ENCODE measurements at places on chromosomes 6 and 20.

- peak overlapping the region; percentile 21 for H3K27ac ChIP-seq
- H3K4me3 ChIP-seq, result no peak overlapping the region
- no peaks in the 10 kb centered on the region for H3K27me3 ChIP-seq
- no peaks in the 10 kb centered on the region for H3K36me3 ChIP-seq
- H3K4me1 ChIP-seq, result no peaks in the 10 kb centered on the region
Measured at GRCh38 chr6:47631797-47632196, 66.6 kb upstream of the ADGRF4 start.

- no peaks in the 10 kb centered on the region for H3K27me3 ChIP-seq
- no peaks in the 10 kb centered on the region for H3K4me1 ChIP-seq
- DNase-seq, result no peak
- no peaks in the 10 kb centered on the region for H3K36me3 ChIP-seq
- no peak overlapping the region for H3K27ac ChIP-seq
Measured at GRCh38 chr6:169092375-169092774, 161.3 kb downstream of the THBS2 start.

GRCh38 chr20:20690676-20691476 is 21.6 kb downstream of the RALGAPA2 start:
- H3K4me3 ChIP-seq, result no peak overlapping the region
- DNase-seq, result no peak
- H3K36me3 ChIP-seq, result no peaks in the 10 kb centered on the region
- no peaks in the 10 kb centered on the region for H3K4me1 ChIP-seq
- H3K27ac ChIP-seq, result no peak overlapping the region

DNA sequence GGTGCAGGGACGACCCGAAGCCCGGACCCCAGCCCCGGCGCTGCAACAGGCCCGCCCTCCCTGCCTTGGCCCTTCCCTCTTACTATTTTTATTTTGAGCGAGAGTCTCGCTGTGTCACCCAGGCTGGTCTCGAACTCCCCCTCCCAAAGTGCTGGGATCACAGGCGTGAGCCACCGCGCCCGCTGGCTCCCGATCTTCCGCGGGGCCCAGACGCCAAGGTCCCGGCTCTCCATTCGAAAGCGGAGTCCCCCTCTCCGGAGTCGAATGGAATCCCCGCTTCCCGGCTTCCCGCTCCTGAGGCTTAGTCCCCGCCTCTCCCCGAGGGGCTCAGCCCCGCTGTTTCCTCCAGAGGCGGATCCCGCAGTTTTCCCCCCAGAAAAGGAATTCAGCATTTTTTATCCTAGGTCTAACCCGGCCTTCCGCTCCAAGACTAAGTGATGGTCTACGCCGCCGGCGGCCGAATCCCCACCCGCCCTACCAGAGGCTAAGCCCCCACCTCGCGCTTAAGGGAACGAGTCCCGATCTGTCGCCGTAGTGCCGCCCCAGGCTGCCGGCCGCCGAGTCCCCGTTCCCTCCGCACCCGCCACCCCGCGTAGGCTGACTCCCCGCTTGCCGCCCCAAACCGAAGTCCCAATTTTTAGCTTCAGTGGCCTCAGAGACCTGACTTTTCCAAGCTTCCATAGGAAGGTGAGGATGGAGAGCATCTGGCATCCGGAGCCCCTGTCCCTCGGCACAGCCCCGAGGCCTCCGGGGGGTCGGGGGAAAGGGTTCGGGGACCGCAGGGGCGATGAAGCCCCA is 11.5 kb upstream of the TMC2 start:
- no peaks in the 10 kb centered on the region for H3K4me1 ChIP-seq
- H3K27ac ChIP-seq, result peak overlapping the region; percentile 72
- H3K27me3 ChIP-seq, result no peaks in the 10 kb centered on the region
- H3K36me3 ChIP-seq, result no peaks in the 10 kb centered on the region
- DNase-seq, result peak; percentile 44
- peak overlapping the region; percentile 49 for H3K4me3 ChIP-seq

- H3K4me3 ChIP-seq, result no peak overlapping the region
- H3K27me3 ChIP-seq, result no peaks in the 10 kb centered on the region
- H3K27ac ChIP-seq, result no peak overlapping the region
- no peaks in the 10 kb centered on the region for H3K4me1 ChIP-seq
- no peak for DNase-seq
Measured at GRCh38 chr6:161711938-161712337, 438.1 kb upstream of the AGPAT4 start.

DNA sequence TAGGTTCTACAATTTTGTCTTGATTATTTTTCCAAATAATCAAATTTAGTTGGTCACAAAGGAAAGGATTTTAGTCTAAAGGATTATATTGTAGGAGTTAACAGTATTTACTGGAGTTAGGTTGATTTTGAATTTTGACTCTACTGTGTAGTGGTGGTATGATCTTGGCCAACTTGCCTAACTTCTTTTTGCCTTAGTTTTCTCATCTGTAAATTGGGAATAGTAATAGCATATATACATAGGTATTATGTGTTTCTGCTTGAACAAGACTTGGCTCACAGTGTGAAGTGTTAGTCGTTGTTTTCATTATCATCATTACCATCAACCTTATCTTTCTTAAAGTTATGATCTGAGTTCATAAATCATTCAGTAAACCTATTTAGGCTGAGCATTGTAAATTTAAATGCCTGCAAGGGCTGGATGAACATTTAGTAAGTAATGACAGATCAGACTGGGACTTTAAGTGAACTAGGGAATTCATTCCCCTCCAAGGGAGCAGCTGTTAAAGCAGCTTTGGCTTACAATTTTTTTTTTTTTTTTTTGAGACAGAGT is 11.2 kb downstream of the ITCH start:
- DNase-seq, result no peak
- H3K27ac ChIP-seq, result no peak overlapping the region
- H3K4me3 ChIP-seq, result no peak overlapping the region

DNA sequence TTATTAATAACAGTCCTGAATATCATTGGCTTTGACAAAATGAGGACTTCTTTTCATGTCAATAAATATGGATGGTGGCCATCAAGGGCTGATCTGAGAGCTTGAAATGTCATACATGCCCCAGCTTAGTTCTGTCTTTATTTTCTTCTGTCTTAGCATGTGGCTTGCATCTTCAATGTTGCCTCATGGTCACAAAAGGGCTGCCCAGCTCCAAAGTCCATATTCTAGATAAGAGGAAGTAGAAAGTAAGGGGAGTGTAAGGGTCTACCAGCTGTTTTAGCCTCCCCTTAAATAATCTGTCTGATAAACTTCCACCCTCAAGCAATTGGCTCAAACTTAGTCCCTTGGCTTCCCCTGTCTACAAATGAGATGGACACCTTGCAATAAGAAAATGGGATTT is 14.2 kb downstream of the BTN2A1 start:
- no peaks in the 10 kb centered on the region for H3K36me3 ChIP-seq
- peak overlapping the region; percentile 94 for H3K27ac ChIP-seq
- no peak overlapping the region for H3K4me3 ChIP-seq
- H3K4me1 ChIP-seq, result peaks cover 7% of the 10 kb centered on the region
- H3K27me3 ChIP-seq, result no peaks in the 10 kb centered on the region

DNA sequence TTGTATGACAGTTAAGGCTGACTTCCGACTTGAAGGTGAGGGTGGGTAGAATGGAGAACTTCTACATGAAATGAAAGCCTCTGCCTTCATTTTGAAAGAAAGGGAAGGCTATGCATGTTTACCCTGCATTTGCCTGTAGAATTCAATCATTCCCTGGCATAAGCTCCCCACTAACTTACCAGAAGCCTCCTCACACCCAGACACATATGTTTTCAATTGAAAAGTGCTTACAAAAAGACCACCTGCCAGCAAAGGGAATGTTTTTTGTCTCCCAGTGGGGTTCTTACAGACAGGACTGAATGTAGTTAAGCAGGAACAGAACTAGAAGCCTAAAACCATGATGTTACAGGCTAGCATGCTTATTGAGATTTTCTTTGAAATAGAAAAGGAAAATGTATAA is 392.1 kb upstream of the HSF2 start:
- no peak overlapping the region for H3K4me3 ChIP-seq
- no peaks in the 10 kb centered on the region for H3K36me3 ChIP-seq
- H3K27ac ChIP-seq, result no peak overlapping the region
- H3K27me3 ChIP-seq, result no peaks in the 10 kb centered on the region
- H3K4me1 ChIP-seq, result no peaks in the 10 kb centered on the region
- no peak for DNase-seq

DNA sequence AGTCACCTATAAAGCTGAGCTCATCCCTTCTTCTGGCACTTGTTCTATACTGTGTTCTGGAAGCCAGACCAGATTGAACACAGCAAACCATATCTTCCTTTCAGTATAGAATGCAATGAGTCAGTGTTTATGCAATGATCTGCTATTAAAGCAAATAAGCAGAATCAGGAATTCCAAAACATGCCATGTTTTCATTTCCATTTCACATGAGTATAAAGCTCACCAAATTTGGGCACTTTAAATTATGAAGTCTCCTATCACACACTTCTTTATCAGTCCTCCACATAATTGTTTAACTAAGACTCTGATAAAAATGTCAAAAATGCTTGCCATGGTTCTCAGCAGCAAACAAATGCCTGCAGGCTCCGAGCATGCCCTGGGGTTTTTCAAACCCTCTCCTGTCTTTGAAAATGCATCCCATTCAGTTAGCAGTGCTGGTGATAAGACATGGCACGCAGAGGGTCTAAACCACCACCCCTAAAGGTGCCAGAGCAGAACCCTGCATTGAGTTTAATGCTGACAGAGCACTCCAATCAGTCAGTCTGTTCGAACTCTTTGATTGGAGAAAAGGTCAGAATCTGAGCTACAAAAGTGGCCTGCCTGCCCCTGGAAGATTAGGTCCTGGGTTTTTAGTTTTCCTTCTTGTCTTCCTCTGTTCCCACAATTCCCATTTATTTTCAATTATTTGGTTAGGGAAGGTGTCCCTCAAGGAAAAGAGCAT is 234.1 kb downstream of the GMPR start:
- no peak for DNase-seq
- no peaks in the 10 kb centered on the region for H3K4me1 ChIP-seq
- no peaks in the 10 kb centered on the region for H3K27me3 ChIP-seq
- H3K4me3 ChIP-seq, result no peak overlapping the region

DNA sequence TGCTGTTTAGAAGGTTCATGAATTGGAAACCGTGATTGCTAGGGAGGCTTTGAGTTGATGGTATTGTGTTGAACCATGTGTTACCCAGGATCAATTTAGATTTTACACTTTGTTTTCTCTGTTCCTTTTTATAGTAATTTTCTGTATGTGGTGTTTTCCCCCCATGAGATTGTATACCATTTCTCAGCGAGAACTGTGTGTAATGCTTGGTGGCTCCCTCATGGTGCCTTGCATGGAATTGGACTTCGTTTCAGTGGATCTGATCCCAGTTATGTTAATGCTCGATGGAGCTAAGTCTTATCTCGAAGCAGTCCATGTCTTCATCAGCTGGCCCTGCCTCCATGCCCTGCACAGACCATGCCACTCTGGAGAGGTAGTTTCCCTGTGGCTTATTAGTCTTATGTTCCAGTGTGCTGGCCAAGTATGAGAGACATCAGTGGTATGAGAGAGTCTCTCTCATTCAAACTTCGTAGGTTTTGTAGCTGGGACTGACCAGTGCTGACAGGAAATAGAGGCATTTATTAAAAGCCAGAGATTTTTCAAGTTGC is 18.7 kb downstream of the PTPN1 start:
- H3K4me1 ChIP-seq, result peaks cover 18% of the 10 kb centered on the region
- no peaks in the 10 kb centered on the region for H3K27me3 ChIP-seq
- no peak overlapping the region for H3K4me3 ChIP-seq

GRCh38 chr20:31579245-31579644 is 25.8 kb upstream of the ID1 start:
- no peaks in the 10 kb centered on the region for H3K36me3 ChIP-seq
- no peaks in the 10 kb centered on the region for H3K27me3 ChIP-seq
- H3K27ac ChIP-seq, result no peak overlapping the region

GRCh38 chr6:104017410-104018381 is 842.0 kb downstream of the HACE1 start:
- no peaks in the 10 kb centered on the region for H3K4me1 ChIP-seq
- no peaks in the 10 kb centered on the region for H3K36me3 ChIP-seq
- no peak overlapping the region for H3K27ac ChIP-seq
- no peaks in the 10 kb centered on the region for H3K27me3 ChIP-seq
- no peak for DNase-seq
- no peak overlapping the region for H3K4me3 ChIP-seq

- H3K4me3 ChIP-seq, result peak within 1 kb of the TSS; percentile 37
- H3K27me3 ChIP-seq, result peaks cover 38% of the 10 kb centered on the region
Measured at GRCh38 chr6:70956451-70957283, at the start of gene B3GAT2. B3GAT2 (minus strand) TSS chr6:70957060; CDS start chr6:70956429, 631 bp downstream.

DNA sequence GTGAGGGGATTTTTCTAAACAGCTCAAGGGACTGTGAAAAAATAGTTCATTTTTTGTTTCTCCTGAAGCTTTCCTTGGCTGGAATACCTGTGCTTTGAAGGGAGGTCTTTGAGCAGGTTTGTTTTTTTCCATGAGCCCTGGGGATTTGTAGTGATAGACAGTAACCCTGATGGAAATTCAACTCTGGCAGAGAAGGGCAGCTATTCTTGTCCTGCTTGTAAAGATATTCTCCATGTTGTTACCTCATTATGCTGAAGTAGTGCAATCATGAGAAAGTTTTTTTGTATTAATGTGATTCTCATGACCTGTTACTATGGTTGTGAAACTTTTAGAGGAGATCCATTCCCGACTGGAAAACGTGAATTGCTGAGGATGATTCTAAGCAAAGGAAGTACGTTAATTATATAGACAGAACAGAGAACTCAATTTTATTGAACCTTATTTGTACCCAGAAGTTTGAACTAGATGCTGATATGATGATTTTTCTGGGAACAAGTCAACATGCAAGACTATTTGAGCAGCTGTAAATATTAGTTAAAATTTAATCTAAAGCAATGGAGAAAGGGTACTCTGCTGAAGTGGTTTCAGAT is 12.5 kb downstream of the UTRN start:
- H3K27ac ChIP-seq, result peak overlapping the region; percentile 24
- no peaks in the 10 kb centered on the region for H3K4me1 ChIP-seq
- no peaks in the 10 kb centered on the region for H3K36me3 ChIP-seq
- no peak for DNase-seq
